CD4-positive, alpha-beta T cell treated with Interleukin-1 beta for 1 hour (primary cell): ENCODE measurements at places on chromosomes 7 and 10.

- no peak for DNase-seq
These were observed 114.1 kb downstream of the VIPR2 start for GRCh38 chr7:159030490-159031134.

GRCh38 chr7:1719913-1720312 lies 49.8 kb downstream of the ELFN1 start:
- DNase-seq, result no peak

- no peak for DNase-seq
These were observed 96.8 kb downstream of the ACTR3B start for GRCh38 chr7:152856351-152856750.

DNA sequence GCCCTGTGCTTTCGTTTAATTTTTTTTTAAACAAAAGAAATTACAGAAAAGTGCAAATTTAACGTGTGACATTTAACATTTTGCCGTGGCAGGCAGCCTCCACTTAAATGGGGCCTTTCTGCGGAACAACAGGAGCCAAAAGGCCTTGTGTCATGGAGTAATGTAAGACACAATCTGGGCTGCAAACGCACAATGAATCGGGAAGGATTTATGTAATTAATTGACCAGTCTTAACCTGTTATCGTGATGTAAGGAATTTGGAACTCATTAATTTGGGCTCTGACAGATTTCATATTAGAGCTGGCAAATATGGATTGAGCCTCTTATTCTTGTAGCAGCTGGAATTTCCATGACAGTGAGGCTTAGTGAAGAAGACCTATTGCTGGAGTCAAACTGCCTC lies 86.4 kb downstream of the SNX10 start:
- no peak for DNase-seq

GRCh38 chr7:158603773-158604755 lies 16.4 kb upstream of the PTPRN2 start:
- DNase-seq, result no peak

DNA sequence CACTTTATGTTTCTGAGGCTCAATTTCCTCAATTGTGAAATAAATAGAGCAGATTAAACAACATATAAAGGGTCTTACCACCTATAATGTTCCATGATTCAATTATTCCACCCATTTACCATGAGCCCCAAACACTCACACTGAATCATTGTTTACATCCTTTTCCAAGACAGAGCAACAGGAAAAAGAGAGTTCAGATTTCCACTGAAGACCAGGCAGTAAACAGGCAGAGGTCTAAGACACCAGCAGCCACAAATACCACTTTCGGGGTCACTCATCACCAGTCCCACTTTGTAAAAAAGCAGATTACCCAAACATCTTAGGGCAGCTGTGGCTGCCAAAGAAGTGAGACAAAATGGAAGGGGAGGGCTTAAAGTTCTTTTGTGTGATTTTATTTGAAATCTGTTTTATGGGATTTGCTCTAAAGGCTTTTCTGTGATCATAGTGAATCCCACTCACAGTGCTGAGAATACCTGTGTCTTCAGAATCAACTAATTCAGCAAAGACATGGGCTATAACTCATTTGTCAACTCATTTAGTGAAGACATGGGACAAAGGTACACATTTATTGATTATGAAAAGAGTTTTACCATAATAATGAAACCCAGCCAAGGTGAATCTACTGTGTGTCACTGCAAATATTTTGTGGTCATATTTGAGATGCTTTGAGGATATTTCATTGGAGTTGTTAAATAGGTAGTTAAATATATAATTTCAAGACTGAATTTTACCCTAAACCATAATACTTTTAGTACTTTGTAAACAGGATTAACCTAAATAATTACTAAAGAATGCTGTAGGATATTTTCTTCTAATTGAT lies 24.8 kb upstream of the DLD start:
- DNase-seq, result no peak
